ENCODE measurements at places on chromosomes 16 and 17. TPM values are rescaled to one million over a fixed set of nuclear protein-coding genes. Genes with fewer than 3 reads are reported as not detected.

Gene KRT33A
- not detected for total RNA-seq

Gene RANBP10
- total RNA-seq, result 25.5 TPM

Gene MYH4
- total RNA-seq, result not detected

Gene HOXB9
- total RNA-seq, result 26.0 TPM

Gene MED13
- total RNA-seq, result 50.2 TPM

GRCh38 chr17:57548421-57549410 is 196.4 kb downstream of the CCDC182 start:
- no peak for DNase-seq

DNA sequence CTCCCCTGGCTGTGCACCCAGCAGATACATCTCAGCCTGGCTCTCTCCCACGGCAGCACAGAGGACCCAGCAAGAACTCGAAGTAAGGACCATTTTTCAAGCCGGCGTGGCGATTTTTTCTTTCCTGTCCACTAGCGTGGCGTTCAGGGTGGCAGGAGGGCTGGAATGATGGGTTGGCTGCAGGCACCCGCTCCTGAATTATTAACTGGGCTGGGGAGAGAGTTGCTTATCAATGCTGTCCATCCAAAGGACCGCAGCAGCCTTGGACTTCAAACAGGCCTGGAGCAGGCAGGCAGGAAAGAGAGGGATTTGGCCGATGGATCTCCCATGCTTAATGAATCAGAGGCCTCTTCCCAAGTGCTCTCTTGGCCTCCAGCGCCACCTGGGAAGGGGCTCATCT is 7.0 kb downstream of the C16orf82 start:
- no peak for DNase-seq

- DNase-seq, result no peak
These were observed 17.5 kb downstream of the PLA2G10 start for GRCh38 chr16:14676633-14677032.
